NCI-H187 (cell line): ENCODE measurements at places on chromosomes 11 and 22.

- no peak for DNase-seq
Observed at GRCh38 chr11:60767388-60767811, 10.7 kb downstream of the MS4A15 start.

DNA sequence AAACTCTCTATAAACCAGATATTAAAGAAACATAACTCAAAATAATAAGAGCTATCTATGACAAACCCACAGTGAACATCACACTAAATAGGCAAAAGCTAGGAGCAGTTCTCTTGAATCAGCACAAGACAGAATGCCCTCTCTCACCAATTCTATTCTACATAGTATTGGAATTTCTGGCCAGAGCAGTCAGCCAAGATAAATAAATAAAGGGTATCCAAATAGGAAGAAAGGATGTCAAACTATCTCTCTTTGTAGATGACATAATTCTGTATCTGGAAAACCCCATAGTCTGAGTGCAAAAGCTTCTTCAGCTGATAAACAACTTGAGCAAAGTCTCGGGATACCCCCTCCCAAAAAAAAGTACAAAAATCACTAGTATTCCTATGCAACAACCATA lies 359.8 kb downstream of the LRRC4C start:
- DNase-seq, result no peak

DNA sequence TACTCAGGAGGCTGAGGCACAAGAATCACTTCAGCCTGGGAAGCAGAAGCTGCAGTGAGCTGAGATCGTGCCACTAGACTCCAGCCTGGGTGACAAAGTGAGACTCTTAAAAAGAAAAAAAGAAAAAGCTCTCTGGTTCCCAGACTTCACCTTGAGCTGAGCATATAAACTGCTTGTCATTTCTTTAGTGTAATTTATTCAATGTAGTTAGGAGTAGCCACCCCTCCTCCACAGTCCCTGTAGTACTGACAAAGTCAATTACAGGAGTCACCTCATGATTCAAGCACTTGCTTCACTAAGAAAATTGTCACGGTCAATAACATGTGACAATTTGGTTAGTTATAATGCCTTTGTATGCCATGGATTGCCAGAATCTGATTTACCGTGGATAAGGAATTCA lies 7.2 kb downstream of the OR4D10 start:
- DNase-seq, result no peak

GRCh38 chr11:121611242-121611641 lies 158.5 kb upstream of the SORL1-AS1 start:
- no peak for DNase-seq
